ENCODE measurements at places on chromosomes 6 and 20.

DNA sequence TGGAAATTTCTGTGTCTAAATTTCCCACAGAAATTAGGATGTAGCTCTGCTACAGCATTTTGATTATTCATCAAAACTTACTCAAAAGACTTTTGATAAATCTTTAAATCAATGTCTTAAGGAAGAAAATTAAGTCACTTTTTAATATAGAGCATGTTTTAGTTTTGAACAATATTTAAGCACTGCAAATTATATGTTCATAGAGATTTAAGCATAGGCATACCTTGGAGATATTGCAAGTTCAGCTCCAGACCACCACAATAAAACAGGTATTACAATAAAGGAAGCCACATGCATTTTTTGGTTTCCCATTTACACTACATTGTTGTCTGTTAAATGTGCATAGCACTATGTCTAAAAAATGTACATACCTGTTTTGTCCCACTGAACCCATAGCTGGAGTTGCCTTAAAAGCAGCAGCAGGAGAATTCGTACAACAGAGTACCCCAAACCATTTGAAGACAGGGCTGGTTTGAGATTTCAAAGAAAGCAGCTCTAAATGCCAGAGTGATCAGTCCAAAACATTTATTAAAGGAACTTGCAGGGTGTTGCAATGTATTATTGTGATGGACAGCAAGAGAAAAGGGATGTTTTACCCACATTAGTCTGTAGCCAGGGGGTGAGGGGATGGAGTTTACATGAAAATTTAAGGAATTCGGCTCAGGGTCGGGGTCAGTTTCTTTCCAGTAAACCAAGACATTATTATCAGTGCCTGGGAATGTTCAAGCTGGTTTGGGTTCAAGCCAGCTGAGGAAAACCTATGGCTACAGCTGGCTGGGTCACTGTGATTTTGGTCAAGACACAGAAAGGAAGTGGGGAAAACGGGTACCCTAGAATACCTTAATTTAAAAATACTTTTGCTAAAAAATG, 6.3 kb upstream of the LOC128125822 start:
- peak; percentile 4 for DNase-seq

DNA sequence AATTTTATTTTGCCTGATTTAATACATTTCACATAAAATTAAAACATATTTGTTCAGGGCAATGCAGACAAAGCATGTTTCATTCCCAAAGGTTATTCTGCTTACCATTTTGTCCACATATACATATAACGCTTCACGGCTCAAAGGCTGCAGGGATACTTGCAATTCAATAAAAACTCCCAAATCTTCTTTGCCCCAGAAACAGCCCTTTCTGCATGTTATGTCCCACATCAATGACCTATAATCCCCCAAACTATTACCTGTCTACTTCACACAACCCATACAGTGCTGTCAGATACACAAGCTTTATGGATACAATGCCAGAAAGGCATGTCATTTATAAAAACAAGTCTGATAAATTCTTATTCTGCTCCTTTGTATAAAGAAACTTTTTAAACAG, 20.2 kb downstream of the SNX5 start:
- DNase-seq: no peak

DNA sequence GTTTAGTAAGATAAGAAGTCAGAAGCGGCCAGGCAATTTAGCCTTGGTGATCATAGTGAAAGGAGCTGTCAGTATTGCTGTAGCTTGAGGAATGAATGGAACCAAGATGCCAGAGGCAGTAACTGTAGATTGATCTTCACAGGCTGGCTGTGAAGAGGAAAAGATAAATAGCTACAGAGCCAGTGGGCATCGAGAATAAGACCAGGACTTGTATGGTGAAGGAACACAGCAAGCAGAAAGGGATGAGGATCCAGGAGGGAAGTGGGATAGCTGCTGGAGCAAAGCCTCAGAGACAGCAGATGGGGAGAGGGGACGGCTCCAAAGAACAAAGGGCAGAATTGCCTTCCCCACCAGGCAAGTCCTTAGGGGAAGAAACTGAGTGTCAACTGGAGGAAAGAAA, 294.4 kb upstream of the PLN start:
- no peak for DNase-seq

DNA sequence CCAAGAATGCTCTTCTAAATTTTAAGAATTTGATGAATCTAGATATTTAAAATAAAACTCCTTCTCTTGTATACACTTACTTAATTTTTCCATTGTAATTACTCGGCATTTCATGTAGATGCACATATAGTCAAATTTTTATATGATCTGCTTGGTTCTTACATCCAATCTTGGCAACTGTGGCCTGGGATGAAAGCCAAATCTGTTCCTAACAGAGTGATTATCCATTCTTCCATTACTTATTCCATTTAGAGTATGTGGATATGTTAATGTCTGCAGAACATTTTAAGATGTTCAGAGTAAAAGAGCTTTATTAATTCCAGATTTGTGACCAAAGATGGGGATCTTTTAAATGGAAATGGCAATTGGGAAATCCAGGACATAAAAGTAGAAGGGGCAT, 144.1 kb upstream of the PDE7B start:
- no peak for DNase-seq

- peak; percentile 22 for DNase-seq
Observed at GRCh38 chr6:42745083-42745639, 742 bp downstream of the TBCC start.

GRCh38 chr6:25263657-25264056, 15.5 kb upstream of the CARMIL1 start:
- DNase-seq: peak; percentile 18

DNA sequence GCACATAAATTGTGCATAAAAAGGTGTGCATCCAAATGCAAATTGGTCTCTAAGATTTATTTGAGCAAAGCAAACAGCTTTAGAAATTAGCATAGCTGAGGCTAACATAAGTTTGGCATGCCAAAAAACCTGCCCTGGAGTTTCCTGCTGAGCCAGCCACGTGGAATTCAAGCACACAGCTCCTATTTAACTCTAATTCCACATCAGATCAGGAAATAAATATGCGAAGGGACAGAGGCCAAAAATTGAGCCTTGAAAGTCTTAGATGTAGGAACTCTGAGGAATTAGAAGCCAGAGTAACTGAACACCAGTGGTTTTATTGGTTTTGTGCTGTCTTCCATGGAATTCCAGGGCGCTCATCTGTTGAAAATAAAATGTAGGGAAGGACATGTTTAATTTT, 19.6 kb downstream of the SOBP start:
- peak; percentile 15 for DNase-seq

- DNase-seq: no peak
Observed at GRCh38 chr20:9576695-9577094, 62.3 kb downstream of the LAMP5 start.

DNA sequence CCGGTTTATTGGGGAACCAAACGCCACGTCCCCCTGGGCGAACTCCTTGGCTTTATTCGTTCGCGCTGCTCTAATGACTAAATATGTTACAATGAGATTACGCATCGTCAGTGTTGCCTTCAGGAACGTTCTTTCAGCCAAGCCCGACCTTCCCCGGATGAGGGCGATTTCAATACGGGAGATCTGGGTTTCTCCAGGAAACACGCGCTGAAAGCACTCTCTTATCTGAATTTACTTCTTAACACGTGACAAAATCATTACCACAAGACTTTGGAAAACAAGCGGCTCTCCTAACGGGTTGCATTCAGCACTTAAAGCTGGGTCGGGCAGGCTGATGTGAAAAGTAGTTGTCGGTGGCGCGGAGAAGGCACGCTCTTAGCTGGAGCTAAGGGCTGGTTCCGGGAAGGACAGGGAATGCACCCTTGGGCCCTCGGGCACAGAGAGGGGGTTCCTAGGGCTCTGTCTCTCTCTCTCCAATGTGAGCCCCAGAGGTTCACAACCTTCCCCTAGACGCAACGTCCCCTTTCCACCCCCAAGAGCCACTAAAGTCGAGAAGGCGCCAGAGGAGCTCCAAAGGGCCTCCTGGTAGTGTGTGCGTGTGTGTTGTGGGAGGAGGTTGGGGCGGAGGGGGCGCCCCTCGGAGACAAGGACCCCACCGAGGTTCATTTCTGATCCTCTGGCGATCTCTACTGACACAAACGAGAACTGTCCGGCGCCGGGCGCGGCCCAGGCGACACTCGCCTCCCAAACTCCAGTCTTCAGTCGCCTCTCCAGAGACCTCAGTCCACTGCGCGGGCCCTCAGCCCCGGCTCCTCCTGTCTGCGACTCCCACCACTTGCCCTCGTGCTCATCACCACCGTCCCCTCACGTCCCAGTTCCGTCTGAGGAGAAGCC, 7.1 kb upstream of the NKX2-2 start:
- peak; percentile 24 for DNase-seq

GRCh38 chr6:148866657-148867268, 119.9 kb downstream of the UST start:
- no peak for DNase-seq

DNA sequence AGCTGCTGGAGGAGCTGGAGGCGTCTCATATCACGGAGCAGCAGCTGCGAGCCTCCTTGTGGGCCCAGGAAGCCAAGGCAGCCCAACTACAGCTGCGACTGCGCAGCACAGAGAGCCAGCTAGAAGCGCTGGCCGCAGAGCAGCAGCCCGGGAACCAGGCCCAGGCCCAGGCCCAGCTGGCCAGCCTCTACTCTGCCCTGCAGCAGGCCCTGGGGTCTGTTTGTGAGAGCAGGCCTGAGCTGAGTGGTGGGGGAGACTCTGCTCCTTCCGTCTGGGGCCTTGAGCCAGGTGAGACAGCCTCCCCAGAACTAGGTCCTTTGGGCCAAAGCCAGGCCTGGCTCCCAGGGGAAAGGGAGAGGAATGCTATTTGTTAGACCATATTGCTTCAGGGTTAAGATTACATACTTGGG, 31.7 kb downstream of the C20orf173 start:
- DNase-seq: peak; percentile 47

- DNase-seq: no peak
Observed at GRCh38 chr20:24954566-24954965, 5.5 kb downstream of the CST7 start.

GRCh38 chr6:87736809-87737540, 34.9 kb upstream of the AKIRIN2 start:
- no peak for DNase-seq

DNA sequence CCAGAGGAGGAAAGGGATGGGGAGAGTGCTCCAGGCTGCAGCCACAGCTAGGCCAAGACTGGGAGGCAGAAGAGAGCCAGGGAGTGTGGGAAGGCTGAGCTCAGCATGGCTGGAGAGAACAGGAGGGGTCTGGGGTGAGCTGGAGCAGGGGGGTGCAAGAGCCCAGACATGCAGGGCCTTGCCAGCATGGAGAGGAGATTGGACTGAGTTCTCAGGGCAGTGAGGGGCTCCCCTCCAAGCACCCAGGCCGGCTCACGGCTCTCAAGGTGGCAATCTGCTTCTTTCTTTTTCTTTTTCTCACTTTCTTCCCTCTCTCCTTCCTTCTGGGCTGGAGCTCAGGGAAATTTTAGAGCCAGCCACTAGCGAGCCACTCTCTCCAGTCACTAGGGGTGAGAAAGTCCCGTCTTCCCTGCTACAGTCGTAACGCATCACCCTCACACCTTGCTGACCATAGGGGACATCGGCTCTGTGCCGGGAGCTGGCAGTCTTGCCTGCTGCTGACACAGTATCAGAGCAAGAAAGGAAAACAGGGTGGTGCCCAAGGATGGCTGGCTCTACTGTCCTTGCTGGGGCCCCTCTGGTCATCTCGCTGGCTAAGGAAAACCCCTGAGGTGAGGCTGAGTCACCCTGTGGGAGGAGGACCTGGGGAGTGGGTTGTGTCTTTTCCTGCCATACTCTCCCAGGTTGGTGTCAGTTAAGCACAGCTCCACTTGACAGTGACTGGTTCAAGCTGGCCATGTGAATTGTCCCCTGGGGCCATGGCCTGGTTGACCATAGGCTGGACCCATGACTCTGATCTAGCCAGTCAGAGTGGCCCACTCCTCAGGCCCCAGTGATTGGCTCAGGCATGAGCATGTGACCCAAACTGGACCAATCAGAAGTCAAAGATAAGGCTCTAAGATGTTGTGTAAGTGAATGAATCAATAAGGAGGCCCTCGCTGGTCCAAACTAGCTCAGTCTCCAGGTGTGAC, 135.1 kb upstream of the PMEPA1 start:
- DNase-seq: no peak

DNA sequence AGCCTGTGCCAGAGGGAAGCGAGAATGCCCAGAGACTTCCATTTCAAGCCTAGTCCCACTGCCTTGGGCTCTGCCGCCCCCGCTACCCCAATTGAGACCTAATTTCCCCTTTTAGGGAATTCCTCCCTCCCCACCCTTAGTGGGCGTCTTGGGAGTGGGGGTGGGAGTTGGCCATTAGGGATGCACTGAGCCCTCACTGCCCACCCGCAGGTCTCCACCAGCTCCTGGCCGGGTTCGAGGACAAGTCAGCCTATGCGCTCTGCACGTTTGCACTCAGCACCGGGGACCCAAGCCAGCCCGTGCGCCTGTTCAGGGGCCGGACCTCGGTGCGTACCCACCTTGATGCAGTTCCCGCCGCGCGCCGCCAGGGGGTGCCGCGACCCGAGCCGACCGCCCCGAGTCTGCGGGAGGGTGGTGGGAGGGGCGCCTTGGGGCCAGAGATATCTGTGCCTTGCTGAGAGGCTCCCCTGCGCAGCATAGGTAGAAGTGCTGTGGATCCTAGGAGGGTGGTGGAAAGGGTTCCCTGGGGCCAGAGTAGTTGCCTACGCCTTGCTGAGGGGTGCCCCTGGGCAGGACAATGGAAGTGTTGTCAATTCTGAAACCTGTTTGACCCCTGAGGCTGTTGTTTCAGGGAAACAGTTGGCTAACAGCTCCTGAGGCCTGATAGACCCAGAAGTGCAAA, 9.2 kb downstream of the ITPA start:
- DNase-seq: peak; percentile 69

GRCh38 chr6:73798592-73798991, 102.6 kb downstream of the CD109 start:
- peak; percentile 76 for DNase-seq

DNA sequence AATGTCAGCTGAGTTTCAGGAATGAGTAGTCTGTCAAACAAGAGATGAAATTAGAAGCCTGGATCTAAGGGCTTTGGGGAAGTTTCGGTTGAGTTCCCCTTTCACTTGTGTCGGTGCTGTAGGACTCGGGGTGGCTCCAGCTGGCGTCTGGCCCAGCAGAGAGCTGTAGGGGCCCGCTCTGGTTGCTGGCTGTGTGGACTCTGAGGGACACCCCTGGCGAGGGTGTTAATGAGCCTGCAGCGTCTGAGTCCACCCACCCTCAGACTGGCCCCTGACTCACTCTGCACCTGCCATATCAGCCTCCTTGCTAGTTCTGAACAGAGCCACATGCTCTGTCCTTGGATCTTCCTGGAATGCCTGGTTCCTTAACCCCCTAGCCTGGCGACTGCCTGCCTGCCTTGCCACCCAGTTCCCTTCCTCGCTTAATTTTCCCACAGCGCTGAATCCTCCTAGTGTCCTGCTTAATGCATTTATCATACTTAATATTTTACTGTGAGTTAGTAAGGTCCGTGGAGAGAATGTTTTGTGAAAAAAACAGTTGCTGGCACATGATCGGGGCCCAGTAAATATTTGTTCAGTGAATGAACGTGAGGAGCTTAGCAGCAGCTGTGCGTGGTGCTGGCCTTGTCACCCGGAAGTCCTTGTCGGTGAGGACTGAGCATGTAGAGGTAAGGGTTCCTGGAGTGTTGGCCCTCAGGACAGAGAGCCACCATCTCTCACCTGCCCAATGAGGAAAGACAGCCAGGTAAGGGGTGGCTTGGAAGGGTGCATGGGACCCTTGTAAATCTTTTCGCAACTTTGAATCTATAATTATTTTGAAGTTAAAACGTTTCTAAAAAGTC, 1.6 kb downstream of the DNAJC5 start:
- peak; percentile 58 for DNase-seq

GRCh38 chr6:112691289-112691688, 344.2 kb downstream of the RFPL4B start:
- DNase-seq: peak; percentile 80

GRCh38 chr20:420166-420620, 12.1 kb downstream of the RBCK1 start:
- no peak for DNase-seq

Measured in AG08396 (cell line).